ENCODE measurements at places on chromosomes 5 and 9.
A peak's percentile ranks its signal among the peaks of the same experiment; 100 is the strongest.

DNA sequence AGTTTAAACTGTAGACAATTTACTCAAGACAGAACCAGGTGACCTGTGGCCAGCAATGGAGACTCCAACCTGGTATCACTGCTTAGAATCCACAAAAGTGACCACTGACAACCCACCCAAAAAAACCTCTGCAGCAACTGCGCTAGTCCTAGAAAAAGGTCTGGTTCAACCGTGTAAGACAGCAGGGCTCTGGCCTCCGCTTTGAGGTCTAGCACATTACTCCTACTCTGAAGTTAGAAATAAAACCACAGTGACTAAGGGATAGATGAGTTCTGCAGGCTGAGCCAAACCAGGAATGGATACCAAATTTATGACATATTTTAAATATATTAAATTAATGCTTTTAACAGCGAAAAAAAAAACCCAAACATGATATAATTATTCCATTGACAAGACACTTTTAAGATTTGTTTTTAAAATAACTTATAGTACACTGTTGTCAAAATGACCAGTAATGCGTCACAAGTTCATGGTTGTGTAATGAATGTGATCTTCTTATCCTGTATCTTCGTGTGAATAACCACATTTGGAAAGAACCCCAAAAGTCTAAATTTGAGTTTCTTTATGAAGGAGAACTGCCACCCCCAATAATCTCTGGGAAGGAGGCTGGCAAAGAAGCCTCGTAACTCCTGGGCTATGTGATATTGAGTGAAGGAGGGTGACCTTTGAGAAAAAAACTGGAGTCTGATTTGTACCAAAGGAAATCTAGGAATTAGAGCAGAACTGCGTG, 101.9 kb upstream of the SLC44A1 start:
- DNase-seq = no peak

DNA sequence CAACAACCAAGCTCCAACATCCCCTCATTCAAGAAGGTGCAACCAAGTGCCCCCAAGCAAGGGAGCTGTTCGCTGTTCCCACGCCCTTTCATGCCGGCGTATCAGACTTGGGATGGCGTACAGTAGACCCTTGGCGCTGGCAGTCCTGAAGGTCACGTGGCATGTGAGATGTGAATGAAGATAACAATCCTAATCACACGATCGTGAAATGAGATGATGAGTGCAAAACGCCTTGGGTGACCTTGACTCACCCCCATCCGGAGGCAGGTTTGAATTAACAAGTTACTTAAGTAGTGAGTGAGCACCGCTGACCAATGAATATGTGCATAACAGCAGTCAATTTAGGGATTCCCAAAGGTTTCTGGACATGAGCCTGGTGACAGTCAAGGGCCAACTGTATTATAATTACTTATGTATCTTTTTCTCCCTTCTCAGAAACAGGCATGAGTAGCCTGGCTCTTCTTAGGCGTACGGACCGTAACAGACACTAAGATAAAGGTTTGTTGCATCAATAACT, 150.2 kb downstream of the TTLL11 start:
- no peak for DNase-seq

DNA sequence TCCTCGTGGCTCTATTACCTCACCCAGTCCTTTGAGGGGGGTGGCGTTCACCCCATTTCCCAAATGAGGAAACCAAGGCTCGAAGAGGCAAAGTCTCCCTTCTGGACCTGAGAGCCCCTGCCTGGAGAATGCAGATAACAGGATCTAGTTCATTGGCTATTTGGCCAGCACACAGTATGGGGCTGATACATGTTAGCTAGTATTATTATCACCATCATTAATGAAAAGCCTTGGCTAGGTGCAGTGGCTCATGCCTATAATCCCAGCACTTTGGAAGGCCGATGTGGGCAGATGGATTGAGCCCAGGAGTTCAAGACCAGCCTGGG, 4.3 kb downstream of the SH3GLB2 start:
- no peak for DNase-seq

GRCh38 chr5:41636605-41637004, 126.2 kb upstream of the PLCXD3 start:
- DNase-seq = no peak

- no peak for DNase-seq
These were observed 130.7 kb upstream of the KLF4 start for GRCh38 chr9:107620236-107620635.

- no peak for DNase-seq
These were observed 324.4 kb upstream of the MPDZ start for GRCh38 chr9:13603921-13604320.

GRCh38 chr5:1799602-1800471, at the start of gene MRPL36:
Gene MRPL36, minus strand, starts transcription at chr5:1799837. Its CDS starts 902 bp downstream, at chr5:1798935.
- DNase-seq = peak; percentile 94

- no peak for DNase-seq
These were observed 485.8 kb downstream of the SEMA5A start for GRCh38 chr5:9059920-9060691.

- DNase-seq = no peak
These were observed 124.0 kb upstream of the DAP start for GRCh38 chr5:10885026-10885425.

GRCh38 chr5:110899566-110900412, 161.0 kb downstream of the SLC25A46 start:
- DNase-seq = no peak

DNA sequence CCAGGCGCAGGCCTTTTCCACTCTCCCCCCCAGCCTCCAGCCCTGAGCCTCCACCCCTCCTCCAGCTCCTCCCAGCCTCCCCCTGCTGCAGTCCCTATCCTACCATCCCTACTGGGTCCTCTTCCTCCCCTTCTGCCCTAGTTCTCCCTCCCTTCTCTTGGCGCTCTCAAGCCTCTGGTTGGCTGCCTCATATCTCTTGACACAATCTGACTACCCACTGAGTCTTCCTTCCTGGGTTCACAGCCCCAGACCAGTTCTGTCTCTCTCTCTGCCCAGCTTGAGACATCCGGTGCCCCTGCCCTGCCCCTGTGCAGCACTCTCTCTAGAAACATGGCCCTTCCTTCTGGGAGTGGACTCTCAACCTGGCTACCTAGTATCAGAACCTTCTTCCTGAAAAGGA, 76.2 kb downstream of the TSPAN17 start:
- DNase-seq = peak; percentile 9

GRCh38 chr5:93154535-93154934, 426.5 kb downstream of the NR2F1-AS1 start:
- no peak for DNase-seq

DNA sequence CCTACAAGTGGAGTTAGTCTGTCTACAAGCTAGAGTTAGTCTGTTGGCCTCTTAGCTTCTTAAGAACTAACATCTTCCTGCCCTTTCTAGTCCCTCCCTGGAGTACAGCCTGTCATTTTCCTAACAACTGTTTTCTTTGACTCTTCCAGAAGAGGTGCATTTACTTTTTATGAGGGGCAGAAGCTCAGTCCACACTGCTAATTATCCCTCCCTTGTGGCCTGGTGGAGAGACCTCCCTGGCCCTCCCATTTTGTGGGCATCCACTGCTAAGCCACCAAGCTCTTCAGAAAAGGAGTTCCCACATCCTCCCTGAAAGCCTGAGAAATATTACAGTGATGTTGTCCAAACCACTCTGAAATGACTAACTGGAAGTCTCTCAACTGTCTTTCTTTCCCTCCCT, 8.0 kb downstream of the MAP1B start:
- no peak for DNase-seq

GRCh38 chr9:14221119-14221518, 92.8 kb downstream of the NFIB start:
- no peak for DNase-seq

DNA sequence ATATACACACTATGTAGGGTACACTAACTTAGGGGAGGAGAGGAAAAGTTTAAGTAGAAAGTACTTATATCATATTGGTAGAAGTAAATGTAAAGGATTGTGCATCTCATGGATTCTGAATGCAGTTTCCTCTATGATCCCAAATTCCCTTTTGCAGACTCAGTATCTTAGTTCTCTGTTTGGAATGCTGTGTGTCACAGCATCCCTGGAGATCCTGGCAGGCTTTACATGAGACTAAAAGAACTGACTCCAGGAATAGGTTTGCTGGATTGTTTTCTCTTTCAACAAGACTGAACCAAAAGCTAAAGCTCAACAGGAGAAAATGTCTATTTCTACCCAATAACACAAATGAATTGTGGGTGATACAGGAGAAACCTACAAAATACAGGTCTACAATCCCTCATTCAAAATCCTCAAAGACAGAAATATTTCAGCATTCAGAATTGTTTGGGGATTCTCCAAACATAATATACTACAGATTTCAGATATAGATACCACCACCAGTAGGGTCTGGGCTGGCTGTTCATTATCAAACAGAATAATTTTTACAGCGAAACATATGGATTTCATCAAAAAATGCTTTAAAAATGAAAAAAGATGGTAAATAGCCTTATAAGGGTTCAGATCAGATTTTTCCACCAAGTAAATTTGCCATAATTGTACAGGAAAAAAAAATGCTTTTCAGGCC, 324.7 kb upstream of the GRAMD2B start:
- no peak for DNase-seq

DNA sequence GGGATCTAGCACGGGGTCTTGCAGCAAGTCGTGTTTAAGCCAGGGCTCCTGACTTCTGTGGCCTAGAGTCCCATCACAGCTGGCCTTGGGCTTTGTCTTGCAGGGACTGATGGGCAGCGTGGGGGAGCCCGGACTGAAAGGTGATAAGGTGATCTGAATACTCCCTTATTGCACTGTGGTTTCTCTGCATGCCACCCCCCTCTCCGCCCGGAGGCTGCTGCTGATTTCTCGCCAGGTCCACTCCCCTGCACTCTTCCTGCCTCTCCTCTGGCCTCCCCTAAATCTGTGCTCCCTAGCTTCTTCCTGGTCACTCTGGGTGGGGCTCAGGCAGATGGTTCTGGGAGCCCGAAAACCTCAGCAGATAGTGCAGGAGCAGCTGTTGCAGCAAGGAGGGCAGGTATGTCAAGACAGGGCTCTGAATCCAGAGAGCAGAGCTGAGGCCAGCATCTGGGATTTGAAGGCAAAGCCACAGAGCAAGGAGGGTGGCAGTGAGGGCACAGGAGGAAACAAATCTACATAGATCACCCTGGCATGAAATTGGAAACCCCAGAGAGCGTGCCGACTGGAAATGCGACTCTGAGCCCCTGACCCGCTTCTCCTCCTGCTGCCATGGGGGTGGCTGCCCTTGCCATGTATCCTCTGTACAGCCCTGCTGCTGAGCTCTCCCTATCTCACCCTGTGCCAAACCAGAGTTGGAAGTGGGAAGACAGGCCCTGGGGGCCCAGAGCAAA, 76.5 kb downstream of the COL27A1 start:
- DNase-seq = no peak

Data from CD4-positive, CD25-positive, alpha-beta regulatory T cell (primary cell).